Epithelial cell of proximal tubule (primary cell): ENCODE measurements at places on chromosomes 1 and 21.

DNA sequence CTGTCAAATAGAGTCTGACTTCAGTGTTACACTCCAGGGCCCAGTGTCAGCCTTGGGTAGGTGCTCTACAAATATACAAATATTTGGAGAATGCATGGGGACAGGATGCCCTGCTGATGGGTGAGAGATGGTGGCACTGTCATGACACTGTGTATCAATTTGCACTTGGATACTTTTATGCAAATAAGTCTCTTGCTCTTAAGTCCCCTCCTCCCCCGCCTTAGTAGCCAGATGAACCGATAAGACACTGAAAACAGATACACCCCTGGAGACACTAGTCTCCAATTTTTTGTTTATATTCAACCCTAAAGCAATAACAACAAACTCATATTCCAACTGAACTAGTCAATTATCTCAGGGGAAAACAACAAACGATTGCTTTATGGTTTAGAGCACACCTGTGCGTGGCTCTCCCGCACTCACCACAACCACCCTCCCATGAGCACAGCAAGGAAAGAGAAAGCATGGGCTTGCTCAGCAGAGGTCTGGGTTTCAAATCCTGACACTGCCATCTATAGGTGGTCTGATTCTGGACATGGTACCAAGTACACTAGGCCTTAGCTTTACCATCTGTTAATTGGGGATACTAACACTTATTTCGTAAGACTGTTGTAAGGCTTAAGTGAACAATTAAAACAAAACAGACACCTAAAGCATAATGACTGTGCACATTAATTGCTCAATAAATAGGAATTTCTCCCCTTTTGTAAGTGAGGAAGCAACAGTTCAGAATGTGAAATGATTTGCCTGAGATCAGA is 50.3 kb downstream of the HIVEP3 start:
- DNase-seq, result no peak

- no peak for DNase-seq
These were observed 90.9 kb downstream of the KIRREL1 start for GRCh38 chr1:158084336-158084735.

DNA sequence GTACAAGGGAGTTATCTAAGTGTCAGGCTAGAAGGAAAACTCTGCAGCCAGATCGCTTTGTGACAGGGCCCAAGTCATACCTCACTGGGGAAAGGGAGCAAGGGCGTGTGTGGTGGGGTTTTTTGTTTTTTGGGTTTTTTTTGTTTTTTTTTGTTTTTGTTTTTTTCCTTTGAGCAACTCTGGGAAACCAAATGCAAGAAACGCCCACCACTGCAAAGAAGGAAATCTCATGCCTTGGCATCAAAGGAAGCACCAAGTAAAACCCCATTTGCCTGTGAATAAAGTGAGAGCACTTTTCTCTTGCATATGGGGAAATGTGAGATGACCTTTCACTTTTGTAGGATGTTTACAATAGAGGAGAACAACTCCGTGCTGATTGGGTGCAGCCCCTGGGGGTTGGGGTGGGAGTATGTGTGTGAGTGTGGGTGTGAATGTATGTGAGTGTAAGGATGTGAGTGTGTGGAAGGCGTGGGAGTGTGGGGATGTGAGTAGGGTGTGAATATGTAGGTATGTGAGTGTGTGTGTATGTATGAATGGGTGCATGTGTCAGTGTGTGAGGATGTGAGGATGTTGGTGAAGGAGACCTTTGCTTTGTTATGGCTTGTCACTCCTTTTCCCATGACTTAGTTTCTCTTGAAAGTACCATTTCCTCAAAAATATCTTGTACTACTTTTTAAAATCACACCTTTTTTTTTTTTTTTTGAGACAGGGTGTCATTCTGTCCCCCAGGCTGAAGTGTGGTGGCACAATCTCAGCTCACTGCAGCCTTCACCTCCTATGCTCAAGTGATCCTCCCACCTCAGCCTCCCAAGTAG is 34.6 kb downstream of the IL12RB2 start:
- DNase-seq, result no peak

GRCh38 chr1:99675292-99675691 is 29.4 kb downstream of the PALMD start:
- DNase-seq, result no peak

GRCh38 chr1:162055062-162055461 is 14.4 kb upstream of the NOS1AP start:
- peak; percentile 74 for DNase-seq

GRCh38 chr1:87279536-87279875 is 49.2 kb upstream of the LMO4 start:
- DNase-seq, result no peak

DNA sequence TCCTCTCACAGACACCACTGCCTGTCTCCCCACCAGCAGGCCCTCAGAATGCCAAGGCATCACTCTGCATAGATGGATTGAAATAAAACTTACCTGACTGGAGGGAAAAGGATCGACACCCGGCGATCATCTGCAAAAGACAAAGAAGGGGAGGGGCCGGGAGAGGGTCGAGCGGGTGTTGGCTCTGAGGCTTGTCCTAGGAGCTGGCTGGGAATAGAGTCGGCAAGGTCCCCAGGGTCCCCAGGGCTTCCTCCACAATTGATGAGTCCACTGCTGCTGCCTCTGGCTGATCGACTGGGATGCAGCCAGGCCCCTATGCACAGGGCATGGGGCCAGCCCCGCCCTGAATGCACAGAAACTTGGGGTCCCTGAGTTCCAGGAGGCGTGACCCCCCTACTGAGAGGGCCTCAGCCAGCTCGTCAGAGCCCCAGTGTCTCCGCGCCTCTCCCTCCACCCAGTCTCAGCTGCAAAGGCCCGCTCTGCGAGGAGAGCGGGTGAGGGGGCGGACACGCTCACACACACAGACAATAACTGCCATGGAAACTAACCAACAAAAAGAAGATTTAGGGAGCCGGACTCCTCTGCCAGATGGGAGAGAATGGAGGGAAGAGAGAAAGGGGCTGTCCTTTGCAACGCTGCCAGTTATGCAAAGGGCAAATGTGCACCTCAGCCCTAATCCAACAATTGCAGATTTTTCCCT is at the start of gene KLHDC8A:
Gene KLHDC8A (minus strand): TSS at position 483 of the 700 bp plus-strand sequence. CDS start 13,318 bp downstream, outside the sequence.
- DNase-seq, result no peak

GRCh38 chr1:199020051-199020450 is 381.2 kb downstream of the PTPRC start:
- DNase-seq, result no peak

GRCh38 chr1:112995890-112996289 is 39.9 kb upstream of the SLC16A1 start:
- DNase-seq, result peak; percentile 25

- DNase-seq, result no peak
These were observed 547 bp downstream of the FOXD2 start for GRCh38 chr1:47438165-47439016.

DNA sequence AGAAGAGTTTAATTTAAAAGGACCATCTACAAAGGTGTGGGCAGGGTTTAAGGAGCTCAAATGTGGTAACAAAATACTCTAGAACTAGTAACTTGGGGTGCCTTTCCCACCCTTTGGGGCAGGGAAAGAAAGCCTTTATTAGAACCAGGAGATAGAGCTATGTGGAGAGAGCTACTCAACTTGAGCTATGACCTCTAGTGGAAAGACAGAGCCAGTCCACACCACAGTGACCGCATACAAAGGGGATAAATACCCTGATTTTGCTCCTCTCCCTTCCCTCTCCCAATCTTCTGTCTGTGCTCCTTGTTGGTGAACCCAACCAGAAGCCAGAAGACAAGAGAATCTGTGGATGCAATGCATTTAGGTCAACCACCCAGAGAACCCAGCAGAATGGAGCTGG is 54.4 kb upstream of the JAK1 start:
- DNase-seq, result no peak

DNA sequence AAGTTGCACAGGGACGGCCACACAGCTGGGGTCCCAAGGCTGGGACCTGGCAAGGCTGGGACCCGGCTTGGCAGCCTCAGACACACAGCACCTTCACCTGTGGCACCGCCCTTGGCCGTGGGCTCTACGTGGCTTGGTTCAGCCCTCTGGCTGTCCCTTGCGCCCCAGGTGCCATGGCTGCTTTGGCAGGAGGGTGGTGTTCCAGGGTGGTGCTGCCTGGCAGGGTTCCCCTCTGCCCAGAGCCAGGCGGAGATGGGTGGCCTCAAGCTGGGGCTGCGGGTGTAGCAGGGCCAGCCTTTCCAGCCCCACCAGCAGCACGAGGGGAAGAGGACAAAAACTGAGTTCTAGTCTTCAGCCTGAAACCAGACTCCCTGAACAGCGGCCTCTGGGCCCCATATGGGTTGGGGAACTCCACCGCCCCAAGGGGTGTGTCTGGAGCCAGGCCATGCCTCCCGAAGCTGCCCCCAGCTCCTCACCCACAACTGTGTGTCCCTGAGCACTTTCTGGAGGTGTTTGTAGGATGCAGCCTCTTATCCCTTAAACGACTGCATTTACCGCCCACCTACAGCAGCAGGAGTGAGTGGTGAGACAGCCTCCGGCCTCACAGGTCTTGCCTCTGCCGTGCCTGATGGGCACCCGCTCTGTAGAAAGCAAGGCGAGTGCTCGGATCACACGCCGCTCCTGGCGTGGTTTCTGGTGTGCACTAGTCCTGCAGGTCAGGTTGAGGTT is 92.3 kb downstream of the PDE9A start:
- no peak for DNase-seq

DNA sequence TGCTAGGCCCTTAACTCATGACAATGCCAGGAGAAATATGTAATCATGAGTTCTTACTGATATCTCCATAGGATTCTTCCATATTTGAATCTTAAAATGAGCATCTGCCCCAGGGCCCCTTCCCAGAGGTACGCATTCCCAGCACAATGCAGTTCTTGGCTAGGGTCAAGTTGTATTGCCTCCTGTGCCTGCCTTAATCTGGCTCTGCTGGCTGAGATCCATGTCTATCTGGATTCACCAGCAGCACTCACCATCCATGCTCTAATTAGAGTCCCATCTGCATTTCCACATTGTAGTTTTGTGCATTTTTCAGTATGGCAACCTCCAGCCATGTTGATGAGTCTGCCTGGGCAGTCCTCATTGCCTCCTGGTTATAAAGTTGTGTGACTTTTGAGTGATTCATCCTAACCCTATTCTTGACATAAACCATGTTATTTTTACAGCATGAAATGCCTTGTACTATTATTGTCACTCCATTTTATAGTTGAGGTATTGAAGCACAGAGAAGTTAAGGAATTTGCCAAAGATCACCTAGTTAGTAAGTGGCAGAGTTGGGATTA is 55.9 kb downstream of the CAMSAP2 start:
- no peak for DNase-seq

GRCh38 chr1:107593501-107594209 is 371.3 kb downstream of the VAV3 start:
- no peak for DNase-seq

GRCh38 chr1:36864182-36864822 is 170.0 kb downstream of the GRIK3 start:
- DNase-seq, result no peak

- DNase-seq, result no peak
These were observed 1.1 kb upstream of the ZNF692 start for GRCh38 chr1:248860007-248860406.

DNA sequence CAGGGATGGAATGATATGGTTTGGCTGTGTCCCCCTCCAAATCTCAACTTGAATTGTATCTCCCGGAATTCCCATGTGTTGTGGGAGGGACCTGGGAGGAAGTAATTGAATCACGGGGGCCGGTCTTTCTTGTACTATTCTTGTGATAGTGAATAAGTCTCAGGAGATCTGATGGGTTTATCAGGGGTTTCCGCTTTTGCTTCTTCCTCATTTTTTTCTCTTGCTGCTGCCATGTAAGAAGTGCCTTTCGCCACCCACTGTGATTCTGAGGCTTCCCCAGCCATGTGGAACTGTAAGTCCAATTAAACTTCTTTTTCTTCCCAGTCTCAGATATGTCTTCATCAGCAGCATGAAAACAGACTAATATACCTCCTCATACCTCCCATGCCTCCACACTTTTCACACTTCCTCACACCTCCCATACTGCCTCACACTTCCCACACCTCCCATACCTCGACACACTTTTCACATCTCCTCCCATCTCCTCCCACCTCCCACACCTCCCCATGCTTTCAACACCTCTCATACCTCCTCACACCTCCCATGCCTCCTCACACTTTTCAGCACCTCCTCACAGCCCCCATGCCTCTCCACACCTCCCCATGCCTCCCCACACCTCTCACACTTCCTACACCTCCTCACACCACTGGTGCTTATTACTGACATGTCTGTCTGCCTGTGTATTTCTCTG is 21.3 kb downstream of the GPR137B start:
- no peak for DNase-seq

DNA sequence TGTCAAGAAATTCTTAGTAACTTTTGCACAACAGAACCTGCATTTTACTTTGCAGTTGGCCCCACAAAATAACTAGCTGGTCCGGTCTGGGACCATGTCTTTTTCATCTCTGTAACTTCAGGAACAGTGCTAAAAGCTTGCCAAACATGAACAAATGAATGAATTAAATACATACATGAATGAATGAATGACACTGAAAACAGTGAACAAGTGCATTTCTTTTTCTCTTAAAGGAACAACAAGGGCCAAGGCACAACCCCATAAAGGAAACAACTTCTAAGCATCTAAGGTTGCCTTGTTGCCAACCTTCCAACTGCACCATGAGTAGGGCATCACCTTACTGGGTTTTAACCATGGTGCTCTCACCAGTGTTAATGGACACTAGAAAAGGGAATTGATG is 534.4 kb upstream of the PKN2 start:
- DNase-seq, result no peak

- no peak for DNase-seq
These were observed 36.7 kb downstream of the CTNNBIP1 start for GRCh38 chr1:9873385-9873784.

DNA sequence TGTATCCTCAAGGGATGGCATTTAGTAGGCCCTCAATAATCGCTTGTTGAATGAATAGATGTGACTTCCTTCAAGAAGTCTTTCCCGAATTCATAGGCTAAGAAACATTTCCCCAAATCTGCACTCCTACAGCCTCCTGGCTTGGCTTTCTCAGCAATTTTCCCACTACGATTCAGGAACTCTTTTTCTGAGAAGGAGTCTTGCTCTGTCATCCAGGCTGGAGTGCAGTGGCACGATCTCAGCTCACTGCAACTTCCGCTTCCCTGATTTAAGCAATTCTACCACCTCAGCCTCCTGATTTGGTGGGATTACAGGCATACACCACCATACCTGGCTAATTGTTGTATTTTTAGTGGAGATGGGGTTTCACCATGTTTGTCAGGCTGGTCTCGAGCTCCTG is 37.9 kb upstream of the IFFO2 start:
- no peak for DNase-seq

- peak; percentile 74 for DNase-seq
These were observed 187.7 kb upstream of the LMO4 start for GRCh38 chr1:87140831-87141540.

GRCh38 chr1:235990330-235990795 is 74.5 kb downstream of the NID1 start:
- no peak for DNase-seq

GRCh38 chr1:241460098-241460873 is 59.3 kb downstream of the FH start:
- no peak for DNase-seq
